ENCODE measurements at places on chromosomes 12 and 14. TPM values are rescaled to one million over a fixed set of nuclear protein-coding genes. Genes with fewer than 3 reads are reported as not detected.

The GDF3 gene
- total RNA-seq: not detected

DNA sequence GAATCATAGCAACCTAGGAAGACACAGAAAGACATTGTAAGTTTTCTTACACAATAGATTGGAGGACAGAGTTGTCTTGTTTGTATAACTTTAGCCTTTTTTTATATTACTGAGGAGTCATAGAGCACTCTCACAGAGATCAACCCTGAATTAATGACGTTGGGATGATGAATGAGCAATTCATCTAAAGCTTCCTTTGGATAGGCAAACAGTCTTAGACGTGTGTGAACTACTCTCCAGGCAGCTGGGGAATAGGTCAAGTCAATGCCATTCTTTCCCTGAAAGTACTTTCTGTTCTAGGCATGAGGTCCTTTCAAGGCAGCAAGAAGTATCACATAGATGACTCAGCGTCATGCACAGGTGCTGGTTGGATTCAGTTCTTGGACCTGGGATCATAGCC lies 369.1 kb upstream of the NOVA1 start:
- no peak overlapping the region for H3K4me3 ChIP-seq
- no peak for DNase-seq
- H3K4me1 ChIP-seq: no peaks in the 10 kb centered on the region

GRCh38 chr14:71332476-71332875 lies 425.2 kb downstream of the PCNX1 start:
- H3K27ac ChIP-seq: no peak overlapping the region
- DNase-seq: no peak
- no peak overlapping the region for H3K4me3 ChIP-seq

DNA sequence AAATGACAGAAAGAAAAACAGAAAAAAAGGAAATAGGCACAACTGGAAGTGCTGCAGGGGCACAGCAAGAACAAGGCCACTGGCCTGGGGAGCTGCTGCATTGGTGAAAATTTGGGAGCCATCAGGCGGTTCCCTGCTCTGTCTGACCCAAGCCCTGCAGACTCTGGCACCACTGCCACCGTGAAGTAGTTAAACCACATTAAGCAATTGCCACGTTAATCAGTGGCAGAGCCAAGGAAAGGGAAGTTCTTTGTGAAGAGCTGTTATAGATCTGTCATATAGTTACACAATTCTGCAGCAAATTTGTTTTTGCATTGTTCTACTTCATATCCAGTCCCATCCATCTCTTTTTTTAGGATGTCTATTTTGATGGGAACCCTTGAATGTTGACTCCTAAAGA lies 915.3 kb downstream of the FSCB start:
- no peaks in the 10 kb centered on the region for H3K27me3 ChIP-seq
- no peaks in the 10 kb centered on the region for H3K36me3 ChIP-seq
- H3K4me1 ChIP-seq: no peaks in the 10 kb centered on the region
- no peak overlapping the region for H3K4me3 ChIP-seq

DNA sequence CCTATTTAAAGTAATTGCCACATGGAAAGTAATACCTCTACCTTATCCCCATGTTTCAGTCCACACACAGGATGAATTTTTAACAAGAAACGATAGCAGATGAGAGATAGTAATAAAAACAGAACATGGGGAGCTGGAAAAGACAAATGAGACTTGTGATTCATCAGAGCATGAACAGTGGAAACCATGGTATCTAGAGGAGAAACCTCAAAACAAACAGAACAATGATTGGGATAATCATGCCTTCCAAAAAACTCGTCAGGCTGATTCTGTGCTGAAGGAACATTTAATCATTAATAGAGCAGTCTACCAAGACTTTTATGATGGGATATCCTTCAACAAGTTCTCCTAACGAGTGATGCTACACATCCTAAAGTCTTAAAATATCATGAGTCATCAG lies 1390.7 kb downstream of the FSCB start:
- H3K27me3 ChIP-seq: no peaks in the 10 kb centered on the region
- H3K27ac ChIP-seq: no peak overlapping the region
- H3K4me1 ChIP-seq: no peaks in the 10 kb centered on the region
- H3K36me3 ChIP-seq: no peaks in the 10 kb centered on the region

GRCh38 chr12:32794281-32794680 lies 38.6 kb upstream of the YARS2 start:
- H3K4me3 ChIP-seq: no peak overlapping the region
- no peak overlapping the region for H3K27ac ChIP-seq
- no peaks in the 10 kb centered on the region for H3K4me1 ChIP-seq

- H3K36me3 ChIP-seq: no peaks in the 10 kb centered on the region
- H3K27me3 ChIP-seq: no peaks in the 10 kb centered on the region
- no peak for DNase-seq
- H3K27ac ChIP-seq: no peak overlapping the region
- no peak overlapping the region for H3K4me3 ChIP-seq
Measured at GRCh38 chr12:8644345-8645248, 18.0 kb downstream of the MFAP5 start.

GRCh38 chr12:71014180-71014785 lies 93.7 kb upstream of the PTPRR start:
- H3K4me3 ChIP-seq: no peak overlapping the region
- no peaks in the 10 kb centered on the region for H3K36me3 ChIP-seq
- no peaks in the 10 kb centered on the region for H3K27me3 ChIP-seq
- no peak overlapping the region for H3K27ac ChIP-seq
- DNase-seq: no peak
- no peaks in the 10 kb centered on the region for H3K4me1 ChIP-seq

DNA sequence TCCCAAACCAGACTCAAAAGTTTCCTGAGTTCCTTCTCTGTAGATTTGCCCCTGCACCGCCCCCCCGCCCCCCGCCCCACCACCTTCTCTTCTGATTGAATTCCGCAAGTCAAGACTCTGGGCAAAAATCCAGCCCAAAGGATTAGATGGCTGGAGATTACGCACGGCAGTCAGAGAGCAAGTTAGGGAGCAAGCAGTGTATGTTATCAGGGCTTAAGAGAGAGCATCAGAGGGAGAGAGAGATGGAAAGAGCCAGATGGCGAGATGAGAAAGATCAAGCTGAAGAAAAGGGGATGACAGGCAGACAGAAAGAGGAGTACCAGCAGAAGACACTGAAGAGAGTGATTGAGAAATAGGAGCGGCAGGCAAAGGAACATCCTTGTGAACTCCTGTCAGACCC lies 13.9 kb upstream of the ANKRD33 start:
- H3K4me3 ChIP-seq: no peak overlapping the region
- DNase-seq: no peak
- no peaks in the 10 kb centered on the region for H3K4me1 ChIP-seq
- H3K27ac ChIP-seq: no peak overlapping the region

All from right lobe of liver (tissue), 6 donors.